ENCODE measurements at places on chromosomes 4 and X.

DNA sequence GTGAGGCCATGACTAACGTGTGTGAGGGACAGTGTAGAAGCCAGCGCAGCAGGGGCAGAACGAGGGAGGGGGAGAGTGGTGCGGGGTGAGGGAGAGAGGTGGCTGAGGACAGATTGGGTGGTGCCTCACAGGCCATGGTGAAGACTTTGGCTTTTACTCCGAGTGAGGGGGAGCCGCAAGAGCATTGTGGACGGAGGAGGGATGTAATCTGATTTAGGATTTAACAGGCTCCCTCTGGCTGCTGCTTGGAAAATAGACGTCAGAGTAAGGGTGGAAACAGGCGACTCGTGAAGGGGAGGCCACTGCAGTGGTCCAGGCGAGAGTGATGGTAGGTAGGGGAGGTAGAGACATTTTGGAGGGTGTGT is 13.0 kb downstream of the PPP1R3F start:
- peak; percentile 34 for DNase-seq

DNA sequence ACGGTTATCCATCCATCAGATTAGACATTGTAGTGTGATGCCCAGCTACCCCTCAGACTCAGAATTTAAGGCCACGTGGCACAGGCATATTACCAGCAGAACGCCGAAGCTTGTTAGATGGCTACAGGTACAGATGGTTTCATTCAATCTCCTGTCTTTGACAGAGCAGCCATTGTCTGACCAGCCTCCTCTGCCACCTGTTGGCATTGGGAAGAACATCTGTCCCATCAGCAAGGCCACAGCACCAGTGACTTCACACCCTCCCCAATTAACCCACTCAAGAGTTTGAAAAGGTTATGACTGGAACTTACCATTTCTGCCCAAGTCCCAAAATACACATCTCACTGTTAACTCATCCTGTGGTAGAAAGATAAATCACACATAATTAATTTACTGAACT is 22.0 kb upstream of the PHKA2 start:
- DNase-seq, result no peak

DNA sequence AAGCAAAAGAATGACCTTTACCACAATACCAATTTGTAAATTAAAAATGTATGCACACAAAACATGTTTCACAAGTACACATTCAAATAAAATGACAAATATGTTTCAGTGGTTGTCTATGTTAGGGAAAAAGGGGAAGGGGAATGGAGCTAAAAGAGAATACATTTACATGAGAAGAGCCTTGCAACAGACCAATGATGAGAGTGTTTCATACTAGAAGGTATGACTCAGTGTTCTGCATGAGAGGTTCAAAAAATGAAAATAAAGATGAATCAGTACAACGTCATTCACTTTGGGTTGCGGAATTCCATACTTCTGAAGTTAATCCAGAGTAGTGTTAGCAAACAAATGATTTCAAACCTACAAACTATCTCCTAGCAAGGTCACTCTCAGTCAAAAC is 51.7 kb downstream of the RPGR start:
- peak; percentile 91 for DNase-seq

DNA sequence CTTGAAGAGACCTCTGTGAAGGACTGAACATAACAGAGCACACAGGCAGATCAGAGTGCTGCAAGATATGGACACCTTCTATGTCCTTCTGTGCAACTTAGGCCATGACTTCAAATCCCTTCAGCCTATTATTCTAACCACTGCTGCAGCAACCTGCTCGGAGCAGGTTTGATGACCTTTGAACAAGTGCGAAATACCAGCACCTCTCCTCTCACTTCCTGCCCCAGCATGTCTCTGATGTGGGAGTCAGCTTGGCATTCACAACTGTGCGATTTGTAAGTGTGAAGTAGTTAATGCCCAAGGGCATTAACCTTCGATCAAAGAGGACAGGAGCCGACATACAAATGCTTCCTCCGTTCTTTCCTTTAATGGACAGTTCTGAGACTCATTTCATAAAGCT is 1.6 kb upstream of the EXOC1 start:
- no peak for DNase-seq

DNA sequence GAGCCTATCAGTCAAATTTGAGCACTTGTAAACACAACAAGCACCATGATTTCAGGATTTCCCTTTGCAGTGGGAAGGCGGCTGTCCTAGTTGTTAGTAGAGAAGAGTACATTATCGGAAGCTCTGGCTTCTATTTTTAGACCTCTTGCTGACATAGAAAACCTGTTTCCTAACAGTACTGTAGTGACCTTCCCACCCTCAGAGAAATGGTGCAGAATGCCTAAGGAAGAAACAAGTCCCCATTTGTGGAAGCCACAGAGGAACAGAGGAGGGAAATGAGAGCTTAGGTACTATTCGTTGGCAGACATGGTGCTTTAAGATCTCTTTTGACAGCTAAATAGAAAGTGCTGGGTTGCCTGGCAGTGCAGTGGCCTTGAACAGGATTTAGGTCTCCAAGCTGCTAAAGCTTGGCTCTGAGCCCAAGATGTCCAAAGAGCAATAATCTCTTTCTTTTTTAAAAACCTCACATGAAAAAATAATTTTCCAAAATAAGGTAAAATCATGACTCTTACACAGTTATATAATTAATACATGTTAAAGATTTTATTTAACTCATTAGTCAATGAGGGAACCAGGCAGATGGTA is 24.9 kb downstream of the GLRA2 start:
- no peak for DNase-seq
